Activated naive CD8-positive, alpha-beta T cell treated with anti-CD3 and anti-CD28 coated beads for 36 hours (primary cell): ENCODE measurements at places on chromosomes 11 and 22. TPM values are rescaled to one million over a fixed set of nuclear protein-coding genes. Genes with fewer than 3 reads are reported as not detected.

DNA sequence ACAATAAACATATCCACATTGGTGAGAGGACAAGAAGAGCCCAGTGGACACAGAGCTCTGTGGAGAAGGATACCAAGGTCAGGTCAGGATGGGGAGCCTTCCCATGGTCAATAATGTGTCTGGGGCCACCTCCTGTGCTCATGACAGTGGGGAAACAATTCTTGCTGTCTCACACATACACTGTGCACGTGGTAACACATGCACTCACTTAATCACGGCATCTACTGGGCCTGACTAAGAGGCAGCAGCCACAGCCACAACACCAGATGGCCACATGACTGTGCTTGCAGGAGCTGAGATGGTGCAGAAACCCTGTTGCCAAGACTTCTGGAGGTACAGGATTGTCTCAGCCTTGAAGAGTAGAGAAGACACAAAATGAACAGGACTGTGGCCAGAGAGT, 28.6 kb downstream of the C22orf42 start:
- no peaks in the 10 kb centered on the region for H3K36me3 ChIP-seq
- H3K4me1 ChIP-seq: peaks cover 2% of the 10 kb centered on the region
- no peaks in the 10 kb centered on the region for H3K27me3 ChIP-seq
- no peak overlapping the region for H3K4me3 ChIP-seq
- H3K27ac ChIP-seq: no peak overlapping the region
- no peak for DNase-seq

DNA sequence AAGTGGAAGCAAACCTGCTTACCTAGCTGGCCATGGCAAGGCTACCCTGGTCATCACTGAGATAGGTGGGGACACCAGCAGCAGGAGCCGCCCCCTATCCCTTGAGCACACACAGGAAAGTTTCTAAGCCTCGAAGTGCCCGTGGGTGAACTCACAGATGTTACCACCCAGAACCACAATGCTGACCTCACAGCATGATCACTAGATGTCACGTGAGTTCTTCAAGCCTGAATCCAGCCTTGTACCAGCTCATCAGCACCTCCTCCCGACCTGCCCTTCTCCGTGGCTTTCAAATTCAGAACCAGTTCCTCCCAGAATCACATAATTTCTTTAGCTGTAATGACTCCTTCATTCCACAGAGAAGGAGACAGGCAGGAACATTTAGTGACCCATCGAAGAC, 24.7 kb upstream of the TIMP3 start:
- no peaks in the 10 kb centered on the region for H3K27me3 ChIP-seq
- no peaks in the 10 kb centered on the region for H3K36me3 ChIP-seq
- no peak for DNase-seq
- no peaks in the 10 kb centered on the region for H3K4me1 ChIP-seq

GRCh38 chr22:32466496-32466895, 2.2 kb upstream of the BPIFC start:
- H3K36me3 ChIP-seq: no peaks in the 10 kb centered on the region
- peaks cover 31% of the 10 kb centered on the region for H3K27me3 ChIP-seq
- DNase-seq: no peak
- no peaks in the 10 kb centered on the region for H3K4me1 ChIP-seq
- no peak overlapping the region for H3K4me3 ChIP-seq
- H3K27ac ChIP-seq: no peak overlapping the region

DNA sequence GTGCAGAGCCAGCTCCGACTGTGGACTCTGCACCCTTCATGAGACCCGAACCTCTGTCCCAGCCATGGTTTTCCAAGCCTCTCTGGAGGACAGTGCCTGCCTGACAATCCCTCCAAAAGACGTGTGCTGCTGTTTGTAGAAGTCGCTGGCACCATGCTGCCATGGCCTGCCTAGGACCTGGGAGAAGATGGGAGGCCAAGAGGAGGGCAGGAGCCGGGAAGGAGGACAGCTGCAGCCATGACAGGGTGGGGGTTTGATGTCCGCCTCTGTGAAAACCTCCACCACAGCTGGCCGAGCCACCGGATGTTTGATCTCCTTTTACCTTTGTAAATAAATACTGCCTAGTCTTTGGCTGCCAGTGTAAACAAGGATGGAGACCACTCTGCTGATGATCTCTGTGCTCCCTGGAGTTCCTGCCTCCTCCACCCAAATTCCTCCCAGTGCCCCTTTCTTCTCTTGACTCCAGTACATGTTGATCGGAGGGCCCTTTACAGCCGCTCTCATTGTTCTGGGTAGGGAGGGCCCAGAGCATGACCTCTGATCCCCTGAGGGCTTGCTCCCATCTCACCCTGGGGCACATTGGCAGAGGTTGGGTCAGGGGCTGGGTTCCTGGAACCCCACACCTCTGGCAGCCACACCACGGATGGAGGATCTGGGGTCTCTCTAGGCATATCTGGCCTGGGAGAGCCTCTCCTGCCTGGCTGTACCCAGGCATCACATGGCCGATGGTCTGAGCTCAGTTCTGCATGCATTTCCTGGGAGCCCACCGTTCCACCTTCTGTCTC, 66.9 kb downstream of the BCR start:
- no peak overlapping the region for H3K27ac ChIP-seq
- peaks cover 67% of the 10 kb centered on the region for H3K4me1 ChIP-seq
- H3K36me3 ChIP-seq: peaks cover 2% of the 10 kb centered on the region
- no peak for DNase-seq

DNA sequence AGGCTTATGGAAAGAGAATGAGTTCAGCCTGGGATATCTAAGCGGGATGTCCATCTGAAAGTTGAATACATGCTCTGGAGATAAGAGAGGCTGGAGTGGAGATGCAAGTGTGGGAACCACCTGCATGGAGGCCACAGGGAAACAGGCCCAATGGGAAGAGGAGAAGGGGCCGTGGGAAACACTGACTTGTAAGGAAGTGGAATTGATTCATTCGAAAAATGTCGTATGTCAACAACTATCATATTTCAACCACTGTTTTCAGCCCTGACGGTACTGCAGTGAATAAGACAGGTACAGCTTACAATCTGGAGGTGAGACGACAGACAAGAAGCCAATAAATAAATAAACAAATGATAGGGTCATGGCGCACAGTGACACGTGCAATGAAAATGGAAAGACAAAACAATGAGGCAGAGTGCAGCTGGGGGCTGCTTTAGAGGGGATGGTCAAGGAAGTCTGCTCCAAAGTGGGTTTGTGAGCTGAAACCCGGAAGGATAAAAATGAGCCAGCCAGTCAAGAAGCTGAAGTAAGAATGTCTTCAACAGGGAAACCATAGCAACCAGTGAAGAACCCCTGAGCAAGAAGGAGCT, 35.9 kb downstream of the EFCAB6 start:
- H3K27ac ChIP-seq: no peak overlapping the region
- H3K27me3 ChIP-seq: no peaks in the 10 kb centered on the region
- no peak for DNase-seq

GRCh38 chr11:2265396-2265795, 5.0 kb downstream of the ASCL2 start:
- peak overlapping the region; percentile 72 for H3K27ac ChIP-seq
- H3K27me3 ChIP-seq: peaks cover 10% of the 10 kb centered on the region
- DNase-seq: peak; percentile 42
- peaks cover 22% of the 10 kb centered on the region for H3K4me1 ChIP-seq
- no peaks in the 10 kb centered on the region for H3K36me3 ChIP-seq
- peak overlapping the region; percentile 40 for H3K4me3 ChIP-seq

- H3K36me3 ChIP-seq: peaks cover 36% of the 10 kb centered on the region
- no peak overlapping the region for H3K4me3 ChIP-seq
- no peaks in the 10 kb centered on the region for H3K27me3 ChIP-seq
Observed at GRCh38 chr11:88284336-88285050, 53.0 kb downstream of the CTSC start.

- no peaks in the 10 kb centered on the region for H3K36me3 ChIP-seq
- H3K27me3 ChIP-seq: peaks cover 11% of the 10 kb centered on the region
- H3K27ac ChIP-seq: no peak overlapping the region
Observed at GRCh38 chr11:76424379-76424778, 20.4 kb upstream of the EMSY start.

DNA sequence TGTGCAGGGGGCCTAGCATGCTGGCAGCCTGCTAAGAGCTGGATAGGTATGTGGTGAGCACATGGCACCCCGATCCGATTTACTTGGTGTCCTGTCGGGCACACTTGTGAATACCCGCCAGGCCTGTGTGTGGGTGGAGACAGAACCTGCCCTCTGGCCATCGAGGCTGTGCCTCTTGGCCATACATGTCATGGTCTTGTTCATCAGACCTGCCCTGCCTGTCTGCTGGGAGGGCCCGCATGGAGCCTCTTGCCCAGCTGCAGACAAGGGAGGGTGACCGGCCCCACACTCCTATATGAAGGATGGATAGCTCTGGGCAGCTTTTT, 310.2 kb downstream of the TBC1D22A start:
- no peak for DNase-seq
- H3K4me1 ChIP-seq: peaks cover 12% of the 10 kb centered on the region
- H3K27ac ChIP-seq: no peak overlapping the region
- H3K4me3 ChIP-seq: no peak overlapping the region
- peaks cover 40% of the 10 kb centered on the region for H3K36me3 ChIP-seq

- H3K27me3 ChIP-seq: no peaks in the 10 kb centered on the region
- H3K36me3 ChIP-seq: peaks cover 11% of the 10 kb centered on the region
- no peak overlapping the region for H3K27ac ChIP-seq
- H3K4me1 ChIP-seq: peaks cover 2% of the 10 kb centered on the region
- no peak overlapping the region for H3K4me3 ChIP-seq
- DNase-seq: no peak
Observed at GRCh38 chr11:129946256-129946655, 50.9 kb upstream of the NFRKB start.

- H3K27ac ChIP-seq: no peak overlapping the region
- H3K27me3 ChIP-seq: peaks cover 4% of the 10 kb centered on the region
- no peak overlapping the region for H3K4me3 ChIP-seq
- peaks cover 35% of the 10 kb centered on the region for H3K4me1 ChIP-seq
Observed at GRCh38 chr22:22717664-22718063, 73.2 kb downstream of the GGTLC2 start.

- H3K27ac ChIP-seq: no peak overlapping the region
- DNase-seq: no peak
- no peaks in the 10 kb centered on the region for H3K4me1 ChIP-seq
- H3K4me3 ChIP-seq: no peak overlapping the region
- H3K36me3 ChIP-seq: no peaks in the 10 kb centered on the region
- H3K27me3 ChIP-seq: no peaks in the 10 kb centered on the region
Observed at GRCh38 chr11:90639461-90639993, 416.7 kb upstream of the CHORDC1 start.

- no peak overlapping the region for H3K27ac ChIP-seq
- DNase-seq: no peak
- no peak overlapping the region for H3K4me3 ChIP-seq
- no peaks in the 10 kb centered on the region for H3K36me3 ChIP-seq
Observed at GRCh38 chr11:133053124-133053776, 479.1 kb downstream of the OPCML start.

GRCh38 chr22:49623176-49623575, 204.5 kb downstream of the BRD1 start:
- no peaks in the 10 kb centered on the region for H3K27me3 ChIP-seq
- no peak for DNase-seq
- no peaks in the 10 kb centered on the region for H3K36me3 ChIP-seq

DNA sequence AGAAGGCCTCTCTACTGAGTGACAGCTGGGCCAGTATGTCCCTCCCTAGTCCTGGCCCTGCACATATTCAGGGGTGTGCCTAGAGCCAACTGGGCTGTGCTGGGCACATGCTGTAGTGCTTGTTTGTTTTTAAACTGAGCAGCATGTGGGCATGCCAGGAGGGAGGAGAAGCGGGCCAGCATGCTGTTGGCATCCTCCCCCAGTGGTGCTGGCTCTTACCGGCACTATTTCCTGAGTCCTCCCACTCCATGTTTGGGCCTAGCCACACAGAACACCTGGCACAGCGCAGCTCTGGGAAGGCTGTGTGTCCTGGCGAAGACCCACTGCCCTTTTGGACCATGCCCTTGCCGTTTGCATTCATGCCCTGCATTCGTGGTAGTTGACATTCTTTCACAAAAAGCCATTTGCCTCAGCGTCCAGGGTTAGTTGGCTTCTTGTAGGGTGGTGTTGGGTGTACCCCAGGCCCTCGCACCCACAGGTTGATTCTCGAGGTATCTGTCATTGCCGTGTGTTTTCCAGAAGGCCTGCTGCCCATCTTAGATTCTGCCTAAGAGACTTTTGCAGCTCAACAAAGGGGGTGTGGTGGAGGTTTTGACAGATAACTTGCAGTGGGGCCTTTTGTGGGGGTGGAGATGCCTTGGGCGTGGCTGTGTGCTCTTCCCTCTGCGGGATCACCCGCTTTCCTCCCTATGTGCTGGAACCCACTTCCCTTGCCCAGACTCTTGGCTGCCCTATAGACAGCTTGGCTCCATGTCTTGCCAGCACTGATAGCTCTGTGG, 13.6 kb downstream of the DGCR8 start:
- peaks cover 76% of the 10 kb centered on the region for H3K36me3 ChIP-seq
- no peak for DNase-seq
- no peak overlapping the region for H3K4me3 ChIP-seq
- H3K27me3 ChIP-seq: no peaks in the 10 kb centered on the region
- H3K4me1 ChIP-seq: peaks cover 55% of the 10 kb centered on the region
- peak overlapping the region; percentile 15 for H3K27ac ChIP-seq

DNA sequence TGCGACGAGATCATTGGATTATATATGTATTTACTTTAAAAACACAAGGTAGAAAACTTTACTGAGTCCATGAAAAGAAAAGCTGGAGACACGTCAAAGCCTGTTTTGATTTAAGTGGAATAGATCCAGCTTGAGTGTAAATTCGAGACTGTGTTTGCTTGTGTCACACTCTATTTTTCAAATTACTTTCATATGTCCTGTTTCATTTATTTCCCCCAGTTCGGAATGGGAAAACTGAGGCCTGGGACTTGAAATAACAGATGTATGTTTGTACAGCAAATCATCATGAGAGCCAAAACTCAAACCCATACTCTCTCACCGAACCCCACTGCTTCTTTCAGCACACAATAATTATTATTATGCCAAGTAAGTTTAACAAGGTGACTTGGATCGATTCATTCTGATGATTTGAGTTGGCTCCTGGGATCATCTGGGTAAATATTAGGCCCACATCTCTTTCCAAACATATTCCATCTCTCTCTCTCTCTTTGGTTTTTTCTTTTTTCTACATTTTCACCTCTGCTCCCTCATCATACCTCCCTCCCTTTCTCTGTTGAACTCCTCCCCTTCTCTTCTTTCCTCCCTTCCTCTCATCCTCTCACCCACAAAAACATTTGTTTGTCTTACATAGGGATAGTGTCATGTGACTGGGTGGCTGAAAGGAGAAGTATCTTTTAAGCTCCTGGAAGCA, 21.2 kb downstream of the FZD4 start:
- H3K4me1 ChIP-seq: peaks cover 4% of the 10 kb centered on the region
- peaks cover 4% of the 10 kb centered on the region for H3K27me3 ChIP-seq
- H3K36me3 ChIP-seq: no peaks in the 10 kb centered on the region
- H3K4me3 ChIP-seq: no peak overlapping the region

GRCh38 chr11:19428206-19429002, 187.7 kb upstream of the E2F8 start:
- H3K4me3 ChIP-seq: no peak overlapping the region
- peaks cover 52% of the 10 kb centered on the region for H3K27me3 ChIP-seq
- no peak overlapping the region for H3K27ac ChIP-seq
- no peaks in the 10 kb centered on the region for H3K4me1 ChIP-seq

The CD81 gene
- 132 TPM for total RNA-seq

The PLAAT3 gene
- 6.5 TPM for total RNA-seq

The FGF3 gene
- not detected for total RNA-seq

The MRGPRE gene
- not detected for total RNA-seq

The PKDREJ gene
- not detected for total RNA-seq

The OR52A1 gene
- total RNA-seq: not detected

The ROBO3 gene
- 23.7 TPM for total RNA-seq
